NCI-H1436 (cell line): ENCODE measurements at places on chromosomes 11 and 22.
A peak's percentile ranks its signal among the peaks of the same experiment; 100 is the strongest.

- DNase-seq = no peak
These were observed 121.3 kb downstream of the BCR start for GRCh38 chr22:23301591-23301990.

GRCh38 chr11:80783561-80783960, 1342.7 kb upstream of the TENM4 start:
- DNase-seq = no peak

- no peak for DNase-seq
These were observed 4.4 kb downstream of the INS start for GRCh38 chr11:2156416-2157182.

GRCh38 chr11:120344302-120345004, 8.2 kb downstream of the ARHGEF12 start:
- DNase-seq = no peak

DNA sequence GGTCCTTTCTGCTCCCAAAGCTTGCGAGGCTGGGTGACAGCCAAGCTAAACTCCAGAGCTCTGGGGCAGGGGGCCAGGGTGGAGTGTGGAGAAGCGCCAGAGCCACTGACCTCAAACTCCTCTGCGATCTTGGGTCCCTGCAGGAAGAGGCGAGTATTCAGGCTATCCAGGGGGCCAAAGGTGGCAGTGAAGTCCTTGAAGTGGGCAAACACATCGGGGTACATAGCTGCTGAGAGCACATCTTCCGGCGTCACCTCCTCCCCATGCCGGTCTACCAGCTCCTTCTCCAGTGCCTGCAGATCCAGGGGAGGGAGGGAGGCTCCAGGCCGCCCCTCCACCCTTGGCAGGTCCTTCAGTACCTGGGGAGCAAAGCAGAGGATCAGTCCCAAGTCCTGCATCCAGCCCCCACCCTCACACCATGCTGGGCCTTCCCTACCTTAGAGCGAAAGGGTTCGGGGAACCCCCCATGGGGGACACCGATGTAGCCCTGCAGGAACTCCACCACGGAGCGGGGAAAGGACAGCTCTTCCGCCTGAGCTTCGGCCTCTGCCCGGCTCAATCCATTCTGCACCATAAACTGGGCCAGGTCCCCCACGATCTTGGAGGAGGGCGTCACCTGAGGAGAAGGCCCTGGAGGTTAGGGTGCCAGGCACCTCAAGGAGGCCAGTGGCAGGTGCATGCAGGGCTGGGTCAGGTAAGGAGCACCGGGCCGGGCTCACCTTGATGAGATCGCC, 6.4 kb downstream of the RCE1 start:
- no peak for DNase-seq

DNA sequence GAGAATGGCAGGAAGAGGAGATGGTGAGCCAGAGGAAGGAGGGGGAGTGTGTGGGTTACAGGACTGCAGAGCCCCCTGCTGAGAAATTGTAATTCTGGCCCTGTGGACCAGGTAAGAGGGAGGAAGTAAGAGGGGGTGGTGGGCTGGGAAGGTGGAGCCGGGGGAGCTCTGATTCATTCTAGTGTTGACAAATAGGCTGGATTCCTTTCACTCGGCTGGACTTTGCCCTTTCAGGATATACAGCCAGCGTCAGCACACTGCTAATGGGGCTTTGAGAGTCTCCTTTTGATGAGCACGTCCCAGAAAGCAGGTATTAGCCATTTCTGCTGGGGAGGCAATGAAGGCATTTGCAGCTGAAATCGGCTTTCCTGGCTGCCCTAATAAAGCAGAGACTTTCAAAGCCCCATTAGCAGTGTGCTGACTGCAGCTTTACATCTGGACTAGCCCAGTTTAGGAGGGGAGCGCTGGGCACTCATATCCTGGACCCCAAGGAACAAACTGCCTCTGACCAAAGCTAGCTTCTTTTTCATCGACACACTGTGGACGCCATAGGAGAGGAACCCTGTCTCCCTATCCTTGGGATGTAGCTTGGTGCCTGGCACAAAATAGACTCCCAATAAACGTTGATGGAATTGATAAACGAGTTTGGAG, 44.8 kb upstream of the CADM1 start:
- DNase-seq = peak; percentile 49

- no peak for DNase-seq
These were observed 91.7 kb upstream of the GRAMD1B start for GRCh38 chr11:123338266-123338800.

DNA sequence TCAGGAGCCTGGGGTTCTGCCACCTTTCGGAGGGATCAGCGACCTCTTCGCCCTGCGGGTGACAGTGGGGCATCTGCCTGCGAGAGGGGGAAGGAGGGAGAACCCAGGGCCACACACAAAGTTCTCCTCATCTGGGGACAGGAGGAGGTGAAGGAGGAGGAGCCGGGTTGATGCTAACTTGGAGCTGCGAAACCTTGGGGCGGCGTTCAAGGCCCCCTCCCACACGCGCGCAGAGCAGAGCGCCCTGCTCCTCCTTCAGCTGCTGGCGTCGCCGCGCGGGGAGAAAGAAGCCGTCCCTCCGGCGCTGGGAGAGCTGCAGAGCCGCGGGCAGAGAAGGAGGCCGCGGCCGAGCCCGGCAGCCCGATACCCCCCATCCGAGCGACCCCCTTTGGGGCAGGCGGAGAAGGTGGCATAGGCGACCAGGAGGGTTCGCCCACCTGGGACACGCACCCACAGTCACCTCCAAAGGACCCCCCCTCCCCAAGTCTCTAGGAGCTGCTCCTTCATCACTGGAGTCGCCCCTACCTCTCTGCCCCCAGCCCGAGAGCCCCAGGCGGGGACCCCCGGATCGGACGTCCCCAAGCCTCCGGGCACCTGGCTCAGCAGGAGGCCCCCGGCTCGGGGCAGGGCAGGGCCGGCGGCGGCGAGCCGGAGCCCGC, at the start of gene RASD2:
TSS of gene RASD2 (plus strand) at position 237 of the 659 bp plus-strand sequence. CDS start 5,979 bp downstream, outside the sequence.
- no peak for DNase-seq

DNA sequence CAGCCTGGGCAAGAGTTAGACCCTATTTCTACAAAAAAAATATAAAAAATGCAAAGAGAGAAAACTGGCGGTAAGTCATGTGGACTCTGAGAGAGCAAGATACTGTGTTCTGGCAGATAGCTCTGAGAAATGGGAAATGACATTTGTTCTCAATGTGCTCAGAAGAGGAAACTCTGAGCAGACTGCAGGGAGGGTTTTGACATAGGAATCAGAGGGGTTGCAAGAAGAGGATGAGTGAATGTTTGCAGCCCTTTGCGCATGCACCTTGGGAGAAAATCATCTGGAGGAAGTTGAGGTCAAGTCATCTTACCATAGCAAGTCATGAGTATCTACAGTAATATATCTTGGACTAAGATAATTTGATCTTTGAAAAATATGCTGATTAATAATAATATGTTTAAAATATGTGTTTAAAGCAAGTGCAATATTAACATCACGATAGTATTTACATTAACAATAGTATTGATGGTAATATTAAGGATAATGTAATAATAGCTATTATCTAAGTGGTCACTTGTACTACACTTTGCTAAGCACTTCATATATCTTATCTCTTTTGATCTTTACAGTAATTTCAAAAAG, 2.6 kb downstream of the ACER3 start:
- no peak for DNase-seq

DNA sequence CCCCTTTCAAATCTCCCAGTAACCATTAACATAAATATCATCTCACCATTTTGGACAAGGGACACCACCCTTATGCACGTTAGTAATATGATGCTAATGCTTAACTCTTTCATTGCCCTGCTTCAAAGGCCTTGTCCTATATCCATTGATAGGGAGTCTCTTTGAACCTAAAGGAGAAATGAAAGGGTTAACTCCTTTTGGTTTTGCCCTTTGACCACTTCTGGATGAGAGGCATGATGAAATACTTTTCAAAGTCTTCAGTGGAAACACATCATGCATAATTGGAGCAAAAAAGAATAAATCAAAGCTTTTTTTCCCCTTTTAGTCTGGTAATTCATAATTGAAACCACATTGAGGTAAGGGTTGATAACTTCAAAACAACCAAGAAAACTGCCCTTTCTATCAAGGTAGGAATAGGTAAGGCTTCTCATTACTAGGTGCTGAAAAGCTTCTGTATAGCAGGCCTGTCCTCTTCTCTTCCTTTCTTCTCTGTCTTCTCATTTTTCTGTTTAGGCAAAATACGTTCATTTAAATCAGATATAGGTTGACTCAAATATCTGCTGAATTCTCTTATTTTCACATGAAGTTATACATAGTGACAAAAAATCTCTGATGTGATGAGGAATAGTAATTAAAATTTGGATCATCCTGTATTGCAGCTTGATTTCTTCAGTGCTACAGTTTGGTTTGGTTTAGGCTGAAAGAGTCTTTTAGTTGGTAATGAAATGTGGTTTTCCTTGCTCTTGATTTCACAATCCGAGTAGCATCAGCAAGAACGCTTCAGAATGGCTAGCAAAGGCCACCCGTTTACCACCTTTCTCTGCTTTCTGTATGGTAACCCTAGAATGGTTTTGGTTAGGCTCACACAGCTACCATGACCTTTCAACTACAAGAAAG, 94.8 kb downstream of the EXT2 start:
- DNase-seq = no peak

GRCh38 chr11:1149545-1149944, 8.2 kb upstream of the MUC5AC start:
- no peak for DNase-seq

GRCh38 chr22:38051900-38052862, 5.0 kb upstream of the PICK1 start:
- peak; percentile 81 for DNase-seq
